ENCODE measurements at places on chromosomes 7 and 10.

- no peak for DNase-seq
These were observed 131.6 kb downstream of the CD36 start for GRCh38 chr7:80770061-80770460.

- DNase-seq = no peak
These were observed 201.2 kb downstream of the KCNMA1 start for GRCh38 chr10:77436257-77436975.

DNA sequence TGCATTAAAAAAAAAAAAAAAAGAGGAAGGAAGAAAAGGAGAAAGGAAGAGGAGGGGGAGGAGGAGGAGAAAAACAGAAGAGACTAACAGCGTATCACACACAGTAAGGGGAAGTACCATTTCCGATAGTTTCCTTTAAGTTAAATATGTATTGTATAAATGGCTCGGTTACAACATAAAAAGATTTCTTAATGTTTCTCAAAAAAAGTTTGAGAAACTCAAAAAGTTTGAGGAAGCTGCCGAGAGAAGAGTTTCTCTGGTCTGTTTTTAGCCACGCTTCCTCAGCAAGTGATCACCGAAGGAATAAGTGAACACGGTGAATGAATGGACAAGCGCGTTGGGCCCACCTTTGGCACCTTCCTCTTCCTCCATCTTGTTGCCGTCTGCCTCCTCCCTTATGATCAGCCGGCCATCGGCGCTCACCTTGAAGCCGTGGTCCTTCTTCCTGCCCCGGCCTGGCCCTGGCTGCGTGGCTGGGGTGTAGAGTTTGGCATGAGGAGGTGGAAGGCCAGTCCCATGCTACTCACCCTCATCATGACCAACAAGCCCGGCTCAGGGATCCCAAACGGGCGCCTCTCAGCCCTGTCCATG is 31.3 kb upstream of the FRAT2 start:
- no peak for DNase-seq

DNA sequence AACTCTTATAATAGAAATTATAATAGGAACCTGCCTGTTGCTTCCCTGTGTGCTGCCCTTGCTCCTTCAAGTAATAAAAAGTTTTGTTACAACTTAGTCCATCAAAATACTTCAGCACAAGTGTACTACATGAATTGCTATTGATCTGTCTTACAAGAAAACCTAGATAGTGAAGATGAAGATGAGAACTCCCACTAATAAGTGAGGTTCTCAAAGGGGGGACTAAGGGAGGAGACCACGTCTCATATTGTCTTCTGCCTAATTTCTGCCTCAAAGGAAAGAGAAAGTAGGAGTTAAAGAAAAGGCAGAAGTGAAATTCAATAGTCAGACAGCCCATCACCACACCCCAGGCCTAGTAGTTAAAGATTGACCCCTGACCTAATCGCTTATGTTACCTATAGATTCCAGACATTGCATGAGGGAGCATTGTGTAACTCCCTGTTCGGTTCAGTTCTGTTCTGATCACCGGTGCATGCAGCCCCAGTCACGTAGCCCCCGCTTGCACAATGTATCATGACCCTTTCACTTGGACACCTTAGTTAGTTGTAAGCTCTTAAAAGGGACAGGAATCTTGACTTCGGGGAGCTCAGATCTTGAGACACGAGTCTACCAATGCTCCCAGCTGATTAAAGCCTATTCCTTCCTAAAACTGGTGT is 18.2 kb upstream of the CHST3 start:
- DNase-seq = no peak
